ENCODE measurements at places on chromosomes 13 and 19.

DNA sequence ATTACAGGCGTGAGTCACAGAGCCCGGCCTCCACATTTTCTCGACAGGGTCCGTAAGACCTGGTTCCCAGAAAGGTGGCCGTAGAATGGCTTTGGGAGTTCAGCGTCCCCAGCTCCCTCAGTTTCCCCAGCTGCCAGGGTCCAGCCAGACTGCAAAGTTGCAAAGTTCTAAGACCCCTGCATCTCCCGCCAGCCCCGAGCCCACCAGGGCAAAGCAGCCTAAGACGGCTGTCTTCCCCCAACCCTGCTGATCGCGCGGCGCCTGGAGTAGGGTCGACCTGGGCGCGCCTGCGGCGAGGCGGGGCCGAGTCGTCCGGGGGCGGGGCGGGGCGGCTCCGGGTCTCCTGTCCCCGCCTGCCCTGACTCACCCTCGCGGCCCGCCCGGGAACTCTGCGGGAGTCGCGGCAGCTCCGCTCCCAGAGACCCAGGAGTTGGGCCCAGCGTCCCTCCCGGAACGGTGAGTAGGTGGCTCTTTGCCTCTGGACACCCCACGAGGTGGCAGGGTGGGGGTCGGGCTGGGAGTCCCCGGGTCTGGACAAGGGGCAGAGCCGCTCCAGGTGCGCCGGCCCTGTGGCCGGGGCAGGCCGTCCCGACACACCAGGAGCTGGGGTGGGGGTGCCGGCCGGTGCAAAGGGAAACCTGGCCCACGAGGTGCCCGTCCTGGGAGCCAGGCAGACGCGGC is at the start of gene LRRC8E:
Gene LRRC8E, plus strand, starts transcription at position 366 of the 681 bp plus-strand sequence. CDS start 7,094 bp downstream, outside the sequence.
- no peak for DNase-seq

DNA sequence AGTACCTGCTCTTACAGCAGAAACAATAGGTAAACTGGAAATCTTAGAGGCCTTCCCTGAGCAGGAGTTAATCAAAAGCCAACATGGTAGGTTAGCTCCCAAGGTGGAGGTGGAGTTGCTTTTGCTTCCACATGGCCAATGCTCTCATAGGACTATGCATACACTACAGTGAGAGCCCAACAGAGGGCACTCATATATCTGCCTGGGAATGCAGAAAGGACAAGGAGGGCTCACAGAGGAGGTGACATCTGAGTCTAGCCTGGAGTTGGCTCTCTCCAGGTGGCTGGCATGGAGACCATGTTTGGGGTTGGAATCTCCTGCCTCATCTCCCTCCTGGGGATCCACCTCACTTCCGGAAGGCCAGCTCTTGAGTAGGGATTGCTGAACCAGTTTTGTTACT is 34.6 kb downstream of the ATP8A2 start:
- no peak for DNase-seq

- no peak for DNase-seq
Measured at GRCh38 chr19:40251991-40252390, 25.5 kb upstream of the CCNP start.

DNA sequence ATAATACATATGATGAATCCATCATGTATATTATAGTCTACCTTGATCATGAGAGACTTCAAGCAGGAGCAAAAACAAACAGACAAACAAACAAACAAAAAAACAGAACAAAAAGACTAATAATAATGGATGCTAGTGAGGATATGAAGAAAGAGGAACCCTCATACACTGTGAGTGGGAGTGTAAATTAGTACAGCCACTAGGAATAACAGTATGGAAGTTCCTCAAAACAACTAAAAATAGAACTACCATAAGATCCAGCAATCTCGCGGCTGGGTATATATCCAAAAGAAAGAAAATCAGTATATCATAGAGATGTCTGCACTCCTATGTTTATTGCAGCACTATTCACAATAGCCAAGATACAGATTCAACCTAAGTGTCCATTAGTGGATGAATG is 7.0 kb upstream of the DLEU7 start:
- DNase-seq: peak; percentile 76

DNA sequence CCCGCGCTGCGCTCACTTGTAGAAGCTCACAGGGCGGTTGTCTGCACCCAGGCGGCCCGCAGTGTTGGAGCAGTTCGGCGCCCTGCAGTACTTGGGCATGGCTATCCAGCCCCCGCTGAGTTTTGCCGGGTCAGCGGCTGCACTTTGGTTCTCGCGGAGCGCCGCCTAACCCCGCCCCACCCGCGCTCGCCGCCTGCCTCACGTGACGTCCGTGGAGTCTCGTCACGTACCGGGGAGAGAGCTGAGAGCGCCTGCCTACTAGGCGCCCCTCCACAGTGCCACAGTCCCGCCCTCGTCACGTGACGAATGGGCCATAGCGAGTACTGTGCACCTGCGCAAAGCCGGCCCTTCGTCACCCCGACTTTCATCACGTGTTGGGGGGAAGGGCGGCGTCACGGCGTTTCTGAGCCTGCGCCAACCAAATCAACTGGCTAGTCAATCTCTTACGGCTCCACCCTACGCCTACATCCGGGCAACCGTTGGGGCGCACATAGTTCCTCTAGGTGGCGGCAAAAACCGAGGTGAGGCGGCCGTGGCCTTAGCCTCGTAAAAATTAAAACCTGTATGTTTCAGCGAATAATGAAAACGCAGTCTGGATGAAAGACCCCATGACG is at the start of gene THAP8:
Gene THAP8, minus strand, starts transcription at position 167 of the 614 bp plus-strand sequence. Its CDS starts 68 bp downstream, at position 99.
- peak; percentile 99 for DNase-seq

- peak; percentile 43 for DNase-seq
Measured at GRCh38 chr13:20637811-20638210, 65.7 kb upstream of the IL17D start.
